ENCODE measurements at places on chromosomes 4 and X.

DNA sequence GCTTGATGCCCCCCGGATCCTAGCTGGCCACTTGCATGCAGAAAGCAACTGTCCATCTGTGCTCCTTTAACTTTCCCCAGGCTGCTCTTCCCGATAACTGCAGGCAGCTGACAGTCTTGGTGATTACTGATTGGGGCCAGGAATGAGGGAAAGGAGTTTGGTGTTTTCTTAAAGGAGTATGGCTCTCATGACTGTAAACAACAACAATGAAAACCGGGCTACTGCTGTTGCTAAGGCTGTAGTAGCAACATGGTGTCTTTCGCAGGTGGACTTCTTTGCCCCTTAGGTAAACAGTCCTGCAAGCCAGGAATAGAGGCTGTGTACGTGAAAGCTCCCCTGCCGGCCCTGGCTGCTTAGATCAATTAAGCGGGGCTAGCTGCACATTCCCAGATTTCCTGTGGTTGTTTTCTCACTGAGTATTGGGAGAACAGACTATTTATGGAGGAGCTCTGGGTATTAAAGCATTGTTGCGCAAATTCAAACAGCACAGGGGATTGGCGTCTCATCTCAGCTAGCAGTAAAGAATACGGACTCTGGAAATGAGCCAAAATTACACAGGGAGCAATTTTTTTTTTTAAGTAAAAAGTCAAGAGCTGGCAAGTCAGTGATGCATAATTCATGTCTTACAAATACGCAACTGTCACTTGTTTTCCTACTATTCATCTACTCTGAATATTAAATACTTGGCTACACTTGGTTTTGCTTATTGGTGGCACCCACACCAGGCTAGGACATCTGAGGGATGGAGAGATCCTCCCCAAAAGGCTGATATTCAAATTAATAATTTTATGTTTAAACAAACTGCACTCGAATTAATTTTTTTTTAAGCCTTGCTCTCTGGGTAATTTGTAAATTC is 61.6 kb upstream of the NAP1L5 start:
- no peak for DNase-seq

- DNase-seq, result no peak
Measured at GRCh38 chr4:80438016-80438415, 102.5 kb downstream of the CFAP299 start.

DNA sequence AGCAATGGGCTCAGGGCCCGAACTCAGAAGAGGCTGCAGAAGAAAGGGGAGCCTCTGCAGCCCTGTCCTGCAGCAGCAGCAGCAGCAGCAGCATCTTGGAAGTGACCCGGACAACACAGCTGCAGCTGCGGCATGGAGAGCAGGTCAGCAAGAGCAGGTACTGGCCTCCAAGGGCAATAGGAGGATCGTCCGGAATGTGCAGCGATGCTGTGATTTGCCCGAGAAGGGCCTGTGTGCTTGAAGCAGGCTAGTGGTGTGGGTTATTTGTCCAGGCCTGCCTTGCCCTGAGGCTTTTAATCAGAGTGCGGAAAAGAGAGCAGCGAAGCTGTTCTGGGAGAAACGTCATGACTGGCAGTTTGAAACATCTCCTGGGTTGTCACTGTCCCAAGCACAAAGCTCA is 126.0 kb downstream of the F11 start:
- no peak for DNase-seq

DNA sequence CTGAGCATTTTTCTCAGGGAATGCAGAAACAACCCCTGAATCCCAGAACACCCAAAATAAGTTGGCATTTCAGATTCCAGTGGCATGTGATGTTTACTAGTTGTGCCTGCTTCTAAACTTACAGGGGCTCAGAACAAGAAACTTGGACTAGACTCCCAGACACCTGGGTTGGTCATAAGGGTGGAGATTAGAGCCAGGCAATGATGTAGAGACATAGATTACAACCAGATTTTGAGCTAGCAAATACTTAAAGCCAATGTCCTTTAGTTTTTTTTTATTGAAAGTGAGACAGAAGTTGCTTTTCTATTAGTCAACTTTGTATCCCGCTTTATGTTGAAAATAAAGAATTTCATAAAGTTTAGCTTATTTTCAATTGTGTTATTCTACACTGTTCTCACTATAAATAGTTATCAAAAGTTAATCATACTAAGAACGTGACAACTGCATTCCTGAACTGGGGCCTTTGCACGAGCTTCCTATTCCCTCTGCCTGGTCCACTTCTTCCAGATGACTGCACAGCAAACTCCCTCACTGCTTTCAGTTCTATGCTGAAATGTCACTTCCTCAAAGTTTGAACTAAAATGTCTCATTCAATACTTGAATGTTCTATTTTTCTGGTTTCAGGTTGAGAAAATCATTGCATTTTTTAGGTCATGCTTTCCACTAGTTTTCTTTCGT is 224.7 kb upstream of the PPP1R2C start:
- no peak for DNase-seq

Data from tibial artery (tissue), 4 donors.